ENCODE measurements at places on chromosomes 16 and 17.

DNA sequence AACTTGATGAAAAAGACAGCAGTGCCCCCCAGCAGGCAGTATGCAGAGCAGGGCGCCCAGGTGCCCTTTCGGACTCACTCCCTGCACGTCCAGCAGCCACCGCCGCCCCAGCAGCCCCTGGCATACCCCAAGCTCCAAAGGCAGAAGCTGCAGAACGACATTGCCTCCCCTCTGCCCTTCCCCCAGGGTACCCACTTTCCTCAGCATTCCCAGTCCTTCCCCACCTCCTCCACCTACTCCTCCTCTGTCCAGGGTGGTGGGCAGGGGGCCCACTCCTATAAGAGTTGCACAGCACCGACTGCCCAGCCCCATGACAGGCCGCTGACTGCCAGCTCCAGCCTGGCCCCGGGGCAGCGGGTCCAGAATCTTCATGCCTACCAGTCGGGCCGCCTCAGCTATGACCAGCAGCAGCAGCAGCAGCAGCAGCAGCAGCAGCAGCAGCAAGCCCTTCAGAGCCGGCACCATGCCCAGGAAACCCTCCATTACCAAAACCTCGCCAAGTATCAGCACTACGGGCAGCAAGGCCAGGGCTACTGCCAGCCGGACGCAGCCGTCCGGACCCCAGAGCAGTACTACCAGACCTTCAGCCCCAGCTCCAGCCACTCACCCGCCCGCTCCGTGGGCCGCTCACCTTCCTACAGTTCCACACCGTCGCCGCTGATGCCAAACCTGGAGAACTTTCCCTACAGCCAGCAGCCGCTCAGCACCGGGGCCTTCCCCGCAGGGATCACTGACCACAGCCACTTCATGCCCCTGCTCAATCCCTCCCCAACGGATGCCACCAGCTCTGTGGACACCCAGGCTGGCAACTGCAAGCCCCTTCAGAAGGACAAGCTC, 43.2 kb downstream of the SREBF1 start:
- DNase-seq, result no peak

- DNase-seq, result no peak
These were observed 89.0 kb upstream of the SMURF2 start for GRCh38 chr17:64750891-64751677.

GRCh38 chr17:79633993-79634813, 23.4 kb upstream of the RBFOX3 start:
- no peak for DNase-seq

GRCh38 chr16:54266363-54266955, 20.1 kb downstream of the IRX3 start:
- DNase-seq, result no peak

GRCh38 chr16:13194766-13195165, 293.4 kb downstream of the SHISA9 start:
- DNase-seq, result no peak

GRCh38 chr17:58329810-58330537, 1.4 kb upstream of the TSPOAP1 start:
- no peak for DNase-seq

DNA sequence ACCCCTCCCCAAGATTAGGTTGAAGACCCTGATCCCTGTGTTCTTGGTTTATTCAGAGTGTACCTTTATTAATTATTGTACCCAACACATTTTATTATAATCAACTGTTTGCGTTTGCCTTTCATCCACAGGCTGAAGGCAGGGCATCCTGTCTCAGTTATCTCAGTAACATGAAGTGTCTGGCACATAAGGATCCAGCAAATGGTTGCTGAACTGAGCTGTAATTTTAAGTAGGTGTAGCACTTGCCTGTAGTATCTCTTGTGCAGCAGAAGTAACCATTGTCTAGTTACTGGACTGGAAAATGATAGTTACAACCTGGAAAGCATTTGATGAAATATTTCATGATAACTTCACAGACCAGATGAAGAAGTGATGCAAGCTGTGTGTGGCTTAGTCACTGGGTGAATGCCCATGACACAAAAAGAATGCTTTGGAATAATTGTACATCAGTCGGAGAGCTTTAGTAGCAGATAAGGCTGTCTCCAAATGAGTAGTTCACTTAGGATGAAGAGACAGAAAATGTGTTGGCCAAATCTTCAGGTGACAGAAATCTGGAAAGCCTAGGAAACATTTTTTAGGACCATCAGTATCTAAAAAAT, 56.6 kb downstream of the ESRP2 start:
- DNase-seq, result no peak

DNA sequence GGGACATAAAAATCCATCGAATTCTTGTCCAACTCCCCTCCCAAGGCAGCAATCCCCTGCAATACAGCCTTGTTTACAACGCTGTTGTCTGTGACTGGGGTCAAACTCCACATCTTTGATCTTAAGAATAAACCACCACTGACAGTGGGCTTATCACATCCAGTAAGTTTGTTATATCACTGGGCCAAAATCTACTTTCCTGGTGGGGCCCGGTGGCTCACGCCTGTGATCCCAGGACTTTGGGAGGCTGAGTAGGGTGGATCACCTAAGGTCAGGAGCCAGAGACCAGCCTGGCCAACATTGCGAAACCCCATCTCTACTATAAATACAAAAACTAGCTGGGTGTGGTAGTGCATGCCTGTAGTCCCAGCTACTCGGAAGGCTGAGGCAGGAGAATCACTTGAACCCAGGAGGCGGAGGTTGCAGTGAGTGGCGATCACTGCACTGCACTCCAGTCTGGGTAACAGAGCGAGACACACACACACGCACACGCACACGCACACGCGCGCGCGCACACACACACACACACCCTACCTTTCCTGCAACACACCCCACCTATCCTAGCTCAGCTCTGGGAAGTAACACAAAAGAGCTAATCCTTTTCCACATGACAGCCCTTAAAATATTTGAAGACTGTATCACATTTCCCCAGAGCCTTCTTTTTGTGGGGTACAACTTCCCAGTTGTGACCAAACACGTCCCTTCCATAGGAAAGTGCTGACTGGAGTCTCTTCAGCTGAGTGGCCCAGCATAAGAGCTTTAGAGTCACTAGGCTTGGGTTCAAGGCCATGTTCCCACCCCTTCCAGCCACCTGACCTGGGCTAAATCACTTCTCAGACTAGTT, 20.9 kb upstream of the ABCC1 start:
- no peak for DNase-seq

- DNase-seq, result no peak
These were observed 15.1 kb upstream of the CD300LD start for GRCh38 chr17:74607221-74607620.

DNA sequence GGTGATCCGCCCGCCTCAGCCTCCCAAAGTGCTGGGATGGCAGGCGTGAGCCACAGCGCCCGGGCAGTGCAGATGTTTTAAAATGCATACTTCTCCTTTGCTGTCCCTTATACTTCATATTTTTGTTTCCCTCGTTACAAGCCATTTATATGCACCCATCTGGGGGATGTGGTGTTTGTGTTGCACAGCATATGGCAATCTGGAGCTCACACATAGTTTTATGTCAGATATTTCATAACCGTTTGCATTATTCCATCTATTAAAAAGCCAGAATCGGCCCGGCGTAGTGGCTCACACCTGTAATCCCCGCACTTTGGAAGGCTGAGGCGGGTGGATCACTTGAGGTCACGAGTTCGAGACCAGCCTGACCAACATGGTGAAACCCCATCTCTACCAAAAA, 11.8 kb downstream of the FLYWCH1 start:
- no peak for DNase-seq

DNA sequence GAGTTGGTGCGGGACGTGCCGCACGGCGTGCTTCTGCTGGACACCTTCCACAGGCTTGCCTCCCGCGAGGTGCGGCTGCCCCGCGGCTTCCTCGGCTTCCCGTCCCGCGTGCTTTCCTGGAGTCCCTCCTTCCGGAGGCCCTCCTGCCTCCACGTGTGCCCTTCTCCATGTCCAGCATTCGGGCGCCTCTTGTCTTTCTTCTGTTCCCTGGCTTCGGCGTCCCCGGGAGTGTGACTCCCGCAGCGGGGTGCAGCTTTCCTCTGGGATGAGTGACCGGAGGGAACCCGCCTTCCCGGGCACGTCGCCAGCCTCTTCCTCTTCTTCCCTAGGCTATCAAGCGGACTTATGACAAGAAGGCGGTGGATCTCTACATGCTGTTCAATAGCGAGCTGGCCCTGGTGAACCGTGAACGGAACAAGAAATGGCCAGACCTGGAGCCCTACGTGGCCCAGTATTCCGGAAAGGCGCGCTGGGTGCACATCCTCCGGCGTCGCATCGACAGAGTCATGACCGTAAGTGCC, 23.0 kb downstream of the DNAH2 start:
- DNase-seq, result no peak

- peak; percentile 73 for DNase-seq
These were observed 19.5 kb downstream of the CD7 start for GRCh38 chr17:82297714-82298537.

- no peak for DNase-seq
These were observed 211.8 kb downstream of the SNX29 start for GRCh38 chr16:12188061-12188934.

DNA sequence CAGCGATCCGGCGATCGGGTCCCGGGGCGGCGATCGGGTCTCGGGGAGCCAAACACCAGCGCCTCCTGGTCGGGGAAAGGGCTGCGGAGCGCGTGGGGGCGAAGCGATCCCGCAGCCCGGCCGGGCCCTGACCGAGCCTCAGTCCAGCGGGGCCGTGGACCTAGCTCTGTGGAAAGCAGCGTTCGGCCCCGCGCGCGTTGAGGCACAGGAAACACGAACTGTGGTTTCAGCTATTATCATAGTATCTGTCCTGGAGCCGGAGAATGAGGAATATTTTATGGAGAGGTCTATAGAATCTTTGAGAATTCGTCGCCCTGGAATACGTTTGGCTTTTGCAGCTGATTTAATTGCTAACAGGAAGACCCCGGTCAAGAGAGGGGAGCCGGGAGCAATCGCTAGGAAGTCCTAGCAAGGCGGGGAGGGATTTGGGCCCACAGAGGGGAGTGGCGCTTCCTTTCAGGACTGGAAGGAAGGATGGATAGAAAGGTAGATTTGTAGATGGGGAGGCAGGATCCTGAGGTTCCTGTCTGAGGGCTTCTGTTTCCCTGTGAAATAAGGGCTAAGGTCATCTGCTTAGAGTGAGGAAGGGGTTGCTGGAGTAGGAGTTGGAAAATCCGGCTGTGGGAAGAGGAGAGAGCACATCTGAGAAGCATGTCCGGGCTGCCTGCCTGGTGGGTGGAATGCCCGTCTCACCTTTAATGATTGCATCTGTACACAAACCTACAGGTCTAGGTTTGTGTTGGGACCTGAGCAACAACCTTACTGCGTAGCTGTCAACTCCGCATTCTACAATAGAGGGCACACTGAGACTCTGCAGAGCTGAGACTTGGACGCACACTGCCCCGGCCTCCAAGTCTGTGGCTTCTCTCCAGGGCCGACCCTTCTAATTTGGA, 770 bp downstream of the CCNF start:
- DNase-seq, result no peak
